ENCODE measurements at places on chromosomes 5 and 9.

GRCh38 chr5:14174230-14174636 lies 31.1 kb downstream of the TRIO start:
- no peak for DNase-seq

DNA sequence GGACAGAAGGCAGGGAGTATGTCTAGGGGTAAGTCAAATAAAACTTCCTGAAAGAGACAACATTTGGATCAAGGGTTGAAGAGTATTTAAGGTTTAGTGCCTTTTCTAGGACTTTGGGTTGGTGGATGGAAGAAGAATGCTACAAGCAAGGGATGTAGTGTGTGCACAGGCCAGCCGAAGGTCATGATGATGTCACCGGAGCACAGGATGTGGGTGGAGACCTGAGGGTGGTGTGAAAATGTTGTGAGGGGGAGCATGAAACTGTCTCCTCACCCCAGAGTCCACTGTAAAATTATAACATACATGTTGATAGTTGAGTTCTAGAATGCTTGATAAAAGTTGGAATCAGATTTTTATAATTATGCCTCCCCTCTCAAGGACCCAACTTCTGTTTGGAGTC lies 553.3 kb upstream of the SGCD start:
- DNase-seq, result no peak

DNA sequence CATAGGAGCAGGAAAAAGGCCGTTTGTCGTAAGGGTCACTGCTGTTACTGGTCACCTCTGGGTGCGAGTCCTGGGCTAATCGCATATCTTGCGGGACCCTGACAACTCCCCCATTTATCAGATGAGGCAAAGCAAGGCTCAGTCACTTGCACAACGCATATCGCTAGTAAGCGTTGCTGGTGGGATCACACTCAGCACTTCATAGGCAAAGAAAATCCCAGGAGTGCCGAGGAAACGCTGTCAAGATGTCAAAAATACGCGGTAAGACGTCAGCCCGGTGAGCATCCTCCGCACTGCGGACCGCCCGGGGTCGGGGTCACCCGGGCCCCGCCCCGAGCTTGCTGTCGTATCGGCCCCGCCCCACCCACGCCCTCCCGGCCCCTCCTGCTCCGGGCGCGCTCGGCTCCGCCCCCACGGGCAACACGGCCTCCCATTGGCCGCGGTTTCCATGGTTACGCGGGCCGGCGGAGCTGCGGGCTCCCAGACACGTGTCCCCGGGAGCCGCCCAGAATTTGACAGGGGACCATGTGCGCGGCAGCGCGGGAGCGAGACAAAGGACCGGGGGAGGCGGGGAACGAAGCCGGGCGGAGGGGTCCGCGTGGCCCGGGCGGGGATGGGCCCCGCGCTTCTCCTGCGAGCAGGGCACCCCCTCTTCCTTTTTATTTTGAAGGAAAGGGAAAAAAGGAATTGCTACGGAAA lies 80.2 kb upstream of the IER5L start:
- peak; percentile 89 for DNase-seq

- DNase-seq, result no peak
Observed at GRCh38 chr5:179368806-179369529, 23.7 kb upstream of the ADAMTS2 start.

DNA sequence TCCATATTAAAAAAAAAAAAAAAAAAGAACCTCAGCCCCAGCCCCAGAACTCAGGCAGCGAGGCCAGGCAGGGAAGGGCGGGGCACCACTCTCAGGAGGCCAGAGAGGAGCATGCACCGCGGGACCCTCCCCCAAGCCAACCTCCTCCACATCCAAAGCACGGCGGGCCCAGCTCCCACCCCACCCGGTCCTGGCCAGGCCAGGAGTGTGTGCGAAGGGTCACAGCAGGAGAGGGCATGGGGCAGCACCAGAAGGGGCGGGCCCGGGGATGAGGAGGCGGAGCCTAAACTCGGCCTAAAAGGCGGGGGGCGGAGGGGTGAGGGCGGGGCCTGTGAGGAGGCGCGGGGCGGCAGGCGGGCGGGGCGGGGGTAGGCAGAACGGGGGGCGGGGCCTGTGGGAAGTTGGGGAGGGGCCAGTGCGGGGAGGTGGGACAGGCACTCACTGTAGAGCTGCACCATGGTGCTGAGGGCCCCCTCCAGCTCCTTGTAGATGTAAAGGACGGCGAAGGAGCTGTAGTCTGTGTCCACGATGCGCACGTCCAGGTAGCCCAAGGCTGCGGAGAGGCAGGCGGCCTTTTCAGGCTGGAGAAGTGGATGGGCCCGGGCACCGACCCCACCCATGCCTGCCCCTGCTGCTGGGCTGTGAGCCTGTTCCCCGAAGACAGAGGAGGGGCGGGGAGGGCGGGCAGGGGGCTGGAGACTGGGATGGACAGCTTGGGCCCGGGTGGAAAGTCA lies 1.2 kb downstream of the LCN15 start:
- DNase-seq, result peak; percentile 71

GRCh38 chr5:138035605-138036537 lies 3.0 kb upstream of the FAM13B start:
- peak; percentile 56 for DNase-seq

DNA sequence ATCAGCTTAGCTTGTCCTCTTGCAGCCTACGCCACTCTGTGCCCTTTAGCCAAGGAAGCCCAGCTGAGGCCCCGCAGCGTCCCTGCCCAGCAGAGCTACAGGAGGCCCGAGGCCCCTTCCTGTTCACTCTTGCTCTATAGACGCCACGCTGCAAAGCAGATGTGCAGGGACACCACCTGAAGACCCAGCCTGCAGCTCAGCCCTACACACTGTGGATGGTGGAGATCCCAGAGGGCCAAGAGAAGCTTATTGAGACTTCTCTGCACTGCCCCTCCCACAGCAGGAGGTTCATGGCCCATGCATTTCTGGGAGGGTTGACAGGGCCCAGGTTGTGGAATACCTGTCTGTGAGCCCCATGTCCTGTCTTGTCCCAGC lies 33.6 kb downstream of the IRF1 start:
- no peak for DNase-seq

DNA sequence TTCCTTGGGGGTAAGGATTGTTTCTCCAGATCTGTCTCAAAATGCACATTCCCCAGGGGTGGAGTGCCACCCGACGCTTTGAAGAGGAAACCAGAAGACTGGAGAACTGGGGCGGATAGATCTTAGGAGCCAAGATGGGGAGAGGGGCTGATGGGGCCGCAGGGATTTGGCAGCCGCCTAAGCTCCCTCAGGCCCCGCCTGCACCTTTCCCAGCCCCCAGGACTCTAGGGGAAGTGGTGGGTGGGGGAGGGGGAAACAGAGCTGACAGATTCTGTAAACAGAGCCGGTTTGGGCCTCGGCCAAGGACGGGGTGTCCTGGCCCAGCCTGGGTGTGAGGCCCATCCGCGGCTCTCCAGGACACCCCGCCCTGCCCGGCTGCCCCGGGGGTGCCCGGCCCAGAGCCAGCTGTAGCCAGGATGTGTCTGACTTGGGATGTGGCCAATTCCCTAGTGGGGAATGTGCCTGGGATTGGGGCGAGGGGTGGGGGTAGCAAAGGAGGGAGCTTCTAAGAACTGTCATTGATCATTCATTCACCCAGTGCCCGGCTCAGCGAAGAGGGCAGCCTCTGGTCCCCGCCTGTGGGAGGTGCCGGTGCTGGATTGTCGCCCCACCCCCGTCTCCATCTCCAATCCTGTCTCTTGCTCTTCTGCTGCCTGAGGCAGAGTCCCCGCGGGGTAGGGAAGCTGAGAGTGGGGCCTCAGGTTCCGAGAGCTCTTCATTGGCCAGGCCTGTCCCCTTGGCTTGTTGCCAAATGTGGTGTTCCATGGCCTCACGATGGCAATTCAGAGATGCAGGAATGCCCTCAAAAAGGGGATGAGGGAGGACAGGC lies 54.8 kb upstream of the CDKN2AIPNL start:
- DNase-seq, result peak; percentile 65

DNA sequence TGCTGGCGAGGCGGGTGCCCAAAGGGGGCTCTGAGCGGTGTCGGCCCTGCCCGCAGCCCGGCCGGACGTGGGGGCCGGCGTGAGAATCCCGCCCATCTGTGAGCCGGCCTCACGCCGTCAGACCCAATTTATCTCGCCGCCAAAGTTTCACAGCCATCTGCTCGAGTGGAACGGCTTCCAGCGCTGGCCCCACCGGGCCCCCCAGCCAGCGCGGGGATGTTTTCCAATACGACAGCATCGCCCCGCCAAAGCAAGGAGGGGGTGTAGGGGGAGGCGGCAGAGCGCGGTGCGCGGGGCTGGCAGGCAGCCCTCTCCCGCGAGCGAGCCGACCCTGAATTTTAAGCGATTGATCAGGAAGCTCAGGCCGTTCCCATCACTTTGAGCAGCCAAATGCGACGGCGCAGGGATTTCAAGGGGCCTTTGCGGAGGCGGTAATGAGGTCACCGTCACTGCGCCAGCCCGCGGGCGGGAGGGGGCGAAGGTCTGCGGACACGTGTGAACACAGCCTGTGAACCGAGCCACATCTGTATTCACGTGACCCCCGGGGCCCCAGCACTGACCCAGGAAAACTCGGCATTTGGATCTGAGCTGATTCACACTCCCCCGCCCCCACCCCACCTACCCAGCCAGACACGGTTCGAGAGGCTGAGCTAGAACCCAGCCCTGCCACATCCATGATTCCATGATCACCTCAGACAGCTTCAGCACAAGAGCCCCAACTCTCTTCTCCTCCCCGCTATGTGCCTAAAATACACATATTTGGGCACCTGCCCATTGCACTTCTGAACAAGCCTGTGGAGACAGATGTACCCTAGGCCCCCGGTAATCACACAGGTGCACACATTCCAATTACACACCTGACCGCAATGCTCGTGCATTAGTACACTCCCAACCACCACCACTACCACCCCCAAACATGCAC lies 47.8 kb upstream of the PSD2 start:
- DNase-seq, result peak; percentile 60

DNA sequence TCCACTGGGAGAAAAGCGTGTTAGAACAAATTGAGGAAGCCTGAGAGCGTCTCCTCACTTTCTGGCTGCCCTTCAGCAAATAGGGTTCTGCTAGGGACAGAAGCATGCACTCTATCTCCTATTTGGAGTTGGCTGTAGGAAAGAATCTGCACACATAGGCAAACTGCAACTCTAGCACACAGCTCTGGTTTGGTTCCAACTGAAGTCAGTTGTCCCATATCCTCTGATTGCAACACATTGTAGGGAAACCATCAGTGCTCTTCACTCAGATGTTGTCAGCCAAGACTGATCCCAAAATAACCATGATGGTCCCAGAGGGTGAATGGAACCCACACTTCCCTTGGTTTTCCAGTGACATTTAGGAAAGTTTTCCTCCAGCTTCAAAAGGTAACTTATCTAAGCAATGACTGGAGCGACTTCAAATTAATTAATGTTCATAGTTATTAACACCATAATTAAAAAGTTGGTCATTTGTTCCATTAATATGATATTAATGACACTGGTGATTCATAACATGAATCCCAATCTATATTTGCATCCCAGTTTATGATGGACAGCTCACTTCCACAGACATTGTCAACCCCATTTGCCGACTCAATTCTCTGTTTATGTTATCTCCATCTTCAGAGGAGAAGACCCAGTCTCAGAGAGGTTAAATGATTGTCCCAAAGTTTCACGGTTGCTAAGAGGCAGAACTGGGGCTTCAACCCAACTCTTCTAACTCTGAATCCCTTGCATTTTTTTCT lies 136.7 kb upstream of the ZNF462 start:
- no peak for DNase-seq

GRCh38 chr5:5140479-5141338 lies 579 bp downstream of the ADAMTS16 start:
- DNase-seq, result no peak
